Activated T-helper 1 cell treated with anti-CD3 and anti-CD28 coated beads, Interleukin-2, amount 50 U/mL, for 16 hours (primary cell): ENCODE measurements at places on chromosomes 3 and 15.

DNA sequence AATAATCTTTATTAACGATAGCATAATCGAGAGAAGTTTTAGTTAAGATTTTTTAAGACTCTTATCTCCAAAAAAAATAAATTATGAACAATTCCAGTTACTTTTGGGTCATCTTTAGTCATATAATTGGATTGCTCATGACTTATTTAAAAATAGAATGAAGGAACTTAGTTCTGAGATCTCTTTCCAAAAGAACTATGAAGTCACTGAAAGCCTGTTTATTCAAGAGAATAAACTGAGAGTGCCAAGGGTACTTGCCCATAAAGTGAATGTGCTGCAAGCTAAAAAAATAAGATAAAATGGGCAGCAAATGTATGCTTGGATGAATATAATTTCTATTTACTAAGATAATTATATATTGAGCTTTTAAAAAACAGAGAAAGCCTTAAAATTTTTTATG lies 176.5 kb upstream of the PLSCR5 start:
- no peak for DNase-seq

GRCh38 chr3:79086514-79086913 lies 681.3 kb downstream of the ROBO1 start:
- DNase-seq: no peak

DNA sequence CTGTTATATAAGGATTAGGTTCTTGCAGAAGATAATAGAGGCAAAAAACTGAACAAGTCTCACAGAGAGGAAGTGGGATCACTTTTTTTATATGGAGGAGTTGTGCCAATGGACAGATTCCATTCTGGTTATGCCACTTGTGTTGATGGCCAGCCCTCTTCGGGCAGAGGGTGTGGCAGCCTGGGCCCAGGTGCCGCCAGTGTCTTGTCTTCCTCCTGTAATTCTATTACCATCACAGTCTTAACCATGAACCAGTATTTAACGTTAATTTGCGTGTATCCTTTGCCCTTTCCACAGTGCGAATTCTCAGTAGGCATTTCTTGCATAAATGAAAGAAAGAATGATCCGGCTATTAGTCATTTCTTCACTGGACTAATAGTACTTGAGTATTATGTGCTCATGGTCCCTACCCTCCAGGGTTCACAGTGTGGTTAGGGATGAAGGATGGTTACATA lies 7.0 kb upstream of the USP4 start:
- DNase-seq: no peak

DNA sequence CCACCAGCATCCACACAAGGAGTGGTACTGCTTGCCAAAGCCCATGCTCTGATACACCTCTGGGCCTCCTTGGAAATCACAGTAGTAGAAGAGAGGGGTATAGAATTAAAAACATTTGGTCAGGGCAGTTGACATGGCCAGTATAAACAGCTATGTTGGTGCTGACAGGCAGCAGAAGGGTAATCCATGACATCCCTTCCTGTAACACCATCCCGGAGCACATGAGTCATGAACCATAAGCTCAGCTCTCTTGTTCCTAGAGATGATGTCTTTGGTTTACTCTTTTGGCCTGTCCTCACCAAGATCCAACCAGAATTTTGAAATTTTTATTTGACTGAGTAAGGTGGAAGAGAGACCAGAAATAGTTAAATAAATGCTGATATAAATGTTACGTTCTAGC lies 132.6 kb upstream of the CTDSPL start:
- DNase-seq: no peak

DNA sequence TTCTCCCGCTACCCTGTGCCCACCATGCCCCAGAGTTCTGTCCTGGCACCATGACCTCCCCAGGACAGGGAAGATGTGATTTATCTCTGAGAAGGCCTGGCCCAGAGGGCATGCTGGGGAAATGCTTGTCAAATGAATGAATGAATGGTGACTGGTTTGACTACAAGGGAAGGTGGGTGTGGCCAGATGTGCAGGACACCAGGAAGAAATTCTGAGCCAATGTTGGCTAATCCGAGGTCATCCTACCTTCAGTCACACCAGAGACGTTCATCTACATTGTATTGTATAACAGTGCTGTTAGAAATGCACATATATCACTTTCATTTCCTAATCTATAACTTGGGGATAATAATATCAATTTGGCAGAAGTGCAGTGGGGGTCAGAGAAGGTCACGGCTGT lies 138.4 kb downstream of the FAM43A start:
- no peak for DNase-seq

DNA sequence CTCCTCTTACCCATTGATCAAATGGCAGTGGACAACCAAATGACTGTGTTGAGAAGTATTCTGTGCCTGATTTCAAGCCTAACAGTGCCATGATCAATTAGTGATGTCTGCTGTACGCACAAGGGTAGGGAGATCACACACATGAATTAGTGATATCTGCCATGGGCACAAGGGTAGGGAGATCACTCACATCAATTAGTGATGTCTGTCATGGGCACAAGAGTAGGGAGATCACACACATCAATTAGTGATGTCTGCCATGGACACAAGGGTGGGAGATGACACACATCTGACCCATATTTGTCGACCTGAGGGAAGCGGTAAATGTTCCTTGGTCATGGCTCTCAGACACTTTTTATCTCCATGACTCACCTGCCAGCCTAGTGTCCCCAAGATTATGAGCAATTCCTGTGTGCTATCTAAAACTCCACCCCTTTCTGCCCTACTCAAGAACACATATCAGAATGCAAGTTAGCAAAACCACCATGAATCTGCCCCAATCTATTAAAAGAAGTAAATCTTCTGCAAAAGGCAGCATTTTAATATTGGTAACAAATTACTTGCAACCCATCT lies 165.0 kb downstream of the NTRK3 start:
- DNase-seq: no peak

DNA sequence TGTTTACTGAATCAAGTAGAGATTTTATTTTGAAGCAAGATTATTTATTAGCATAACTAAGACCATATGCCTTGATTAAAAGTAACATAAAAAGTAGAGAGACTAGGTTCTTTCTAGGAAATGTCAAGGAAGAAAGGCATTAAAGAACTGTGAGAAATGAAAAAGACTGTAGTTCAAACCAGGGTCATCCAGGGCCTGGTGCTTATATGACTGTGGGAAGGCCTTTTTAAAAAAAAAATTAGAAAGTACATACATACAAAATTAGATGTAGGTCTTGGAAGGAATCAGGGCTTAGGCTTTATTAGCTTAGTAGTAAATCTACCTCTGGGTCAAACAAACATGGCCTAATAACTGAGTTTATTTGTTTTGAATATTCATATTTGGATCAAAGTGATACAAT lies 173.9 kb upstream of the TBL1XR1 start:
- no peak for DNase-seq

- DNase-seq: no peak
These were observed 290.4 kb upstream of the STT3B start for GRCh38 chr3:31242026-31242960.

- DNase-seq: no peak
These were observed 526 bp downstream of the RMDN3 start for GRCh38 chr15:40754574-40754882.

GRCh38 chr3:71987828-71988227 lies 202.9 kb upstream of the PROK2 start:
- DNase-seq: no peak

DNA sequence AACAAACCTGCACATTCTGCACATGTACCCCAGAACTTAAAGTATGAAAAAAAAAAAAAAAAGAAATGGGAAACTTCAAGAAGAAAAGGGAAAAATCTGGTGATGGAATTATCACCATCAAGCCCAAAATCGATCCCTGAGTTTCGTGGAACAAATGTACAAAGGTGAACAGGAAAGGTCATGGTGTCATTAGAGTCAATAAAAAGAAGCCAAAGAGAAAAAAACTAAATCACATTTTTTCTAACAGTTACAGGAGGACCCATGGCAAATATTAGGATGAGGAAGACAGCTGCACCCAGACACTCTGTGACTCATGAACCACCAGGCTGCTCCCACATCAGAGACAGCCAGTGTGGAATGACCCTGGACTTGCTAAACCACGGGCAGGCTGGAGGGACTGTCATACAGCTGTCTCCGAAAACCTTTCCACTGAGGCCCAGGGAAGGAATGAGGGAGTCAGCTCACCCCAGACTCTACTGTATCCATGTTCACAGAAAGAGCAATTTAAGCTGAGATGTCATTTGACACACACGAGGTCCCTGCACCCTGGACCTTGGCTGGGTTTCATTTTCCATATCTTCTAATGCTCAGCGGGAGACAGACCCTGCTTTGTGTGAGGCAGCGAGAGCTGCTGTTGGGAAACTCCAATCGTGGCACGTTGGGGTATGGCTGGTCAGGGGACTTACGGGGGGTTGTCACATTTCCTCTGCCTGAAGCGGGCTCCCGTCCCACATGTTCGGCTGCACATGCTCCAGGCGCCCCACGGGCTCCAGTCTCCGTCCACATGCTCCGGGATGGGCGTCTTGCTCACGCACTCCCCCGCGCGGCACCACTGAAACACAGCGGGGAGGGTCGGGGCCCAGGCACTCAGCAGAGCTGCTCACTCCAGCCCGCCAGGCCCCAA lies 210.2 kb downstream of the ADAMTS17 start:
- DNase-seq: no peak

DNA sequence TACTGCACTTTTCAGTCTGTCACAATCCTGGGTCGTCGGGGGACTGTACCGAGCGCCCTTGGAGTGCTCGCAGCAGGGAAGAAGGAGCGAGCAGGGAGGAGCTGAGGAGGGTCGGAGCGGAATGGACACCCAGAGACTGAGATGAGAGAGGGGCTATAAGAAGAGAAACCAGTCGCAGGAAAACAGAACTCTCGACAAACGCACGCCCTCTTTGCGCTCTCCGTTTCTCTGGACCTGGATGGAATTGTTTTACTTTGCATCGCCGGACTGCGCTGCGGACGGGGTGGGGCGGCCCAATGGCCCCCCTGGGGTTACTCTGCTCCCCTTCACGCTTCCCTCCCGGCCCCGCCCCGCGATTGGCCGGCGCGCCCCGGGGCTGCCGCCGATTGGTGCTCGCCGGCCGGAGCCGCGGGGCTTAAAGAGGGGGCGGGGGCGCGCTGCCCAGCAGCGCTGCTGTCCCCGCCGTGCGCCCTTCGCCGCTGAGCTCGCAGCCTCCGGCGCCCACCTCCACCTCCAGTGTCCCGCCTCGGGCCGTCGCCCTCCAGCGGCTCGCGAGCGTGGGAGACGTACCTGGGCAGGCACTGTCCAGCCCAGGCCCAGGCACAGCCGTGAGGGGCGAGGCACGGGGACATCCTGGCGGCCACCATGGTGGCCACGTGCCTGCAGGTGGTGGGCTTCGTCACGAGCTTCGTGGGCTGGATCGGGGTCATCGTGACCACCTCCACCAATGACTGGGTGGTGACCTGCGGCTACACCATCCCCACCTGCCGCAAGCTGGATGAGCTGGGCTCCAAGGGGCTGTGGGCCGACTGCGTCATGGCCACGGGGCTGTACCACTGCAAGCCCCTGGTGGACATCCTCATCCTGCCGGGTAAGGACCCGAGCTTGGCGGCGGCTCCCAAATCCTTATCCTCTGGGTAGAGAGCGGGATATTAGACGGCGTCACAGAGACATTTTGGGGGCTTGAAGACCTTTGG lies at the start of gene CLDN11:
Gene CLDN11, plus strand, starts transcription at position 447 of the 977 bp plus-strand sequence. Its CDS starts 199 bp downstream, at position 646.
- no peak for DNase-seq

DNA sequence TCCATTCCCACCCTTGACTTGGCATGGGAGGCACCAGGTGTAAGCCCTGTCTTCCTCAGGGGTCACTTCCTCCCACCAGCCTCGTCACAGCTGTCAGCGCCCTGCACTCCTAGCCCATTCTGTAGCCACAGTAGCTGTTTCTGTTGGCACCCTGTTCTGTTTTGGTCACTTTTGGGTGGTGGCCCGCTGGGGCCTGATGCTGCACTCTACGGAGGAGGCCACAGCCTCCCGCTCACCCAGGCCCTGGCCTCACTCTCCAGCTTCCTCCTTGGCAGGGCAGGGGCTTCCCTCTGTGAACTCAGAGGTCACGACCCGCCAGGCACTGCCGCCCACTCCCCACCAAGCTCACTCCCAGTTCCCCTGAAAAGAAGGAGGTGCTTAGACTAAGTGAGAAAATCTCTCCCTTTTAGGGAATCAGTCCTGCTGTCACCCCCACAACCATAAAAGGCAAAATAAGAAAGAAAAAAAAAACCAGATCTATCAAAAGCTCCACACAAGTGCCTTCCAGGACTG lies 68.4 kb downstream of the MGLL start:
- DNase-seq: no peak

DNA sequence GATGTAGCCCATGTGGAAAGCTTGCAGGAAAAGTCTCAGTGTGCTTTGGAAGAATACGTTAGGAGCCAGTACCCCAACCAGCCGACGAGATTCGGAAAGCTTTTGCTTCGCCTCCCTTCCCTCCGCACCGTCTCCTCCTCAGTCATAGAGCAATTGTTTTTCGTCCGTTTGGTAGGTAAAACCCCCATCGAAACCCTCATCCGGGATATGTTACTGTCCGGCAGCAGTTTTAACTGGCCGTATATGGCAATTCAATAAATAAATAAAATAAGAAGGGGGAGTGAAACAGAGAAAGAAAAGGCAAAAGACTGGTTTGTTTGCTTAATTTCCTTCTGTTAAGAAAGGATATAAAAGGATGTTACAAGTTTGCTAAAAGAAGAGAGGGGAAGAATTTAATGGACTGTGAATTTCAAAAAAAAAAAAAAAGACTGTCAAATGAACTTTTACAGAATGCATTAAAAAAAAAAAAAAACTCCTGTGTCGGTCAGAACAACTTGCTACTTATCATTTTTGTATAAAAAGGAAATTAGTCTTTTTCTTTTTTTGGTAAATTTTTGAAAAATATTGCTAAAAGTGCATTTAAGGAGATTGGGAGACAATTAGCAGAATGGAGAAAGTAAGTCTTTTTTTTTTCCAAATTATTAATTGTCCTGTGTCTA lies 7.0 kb downstream of the NR2F2 start:
- no peak for DNase-seq

- no peak for DNase-seq
These were observed 7.9 kb downstream of the FSIP1 start for GRCh38 chr15:39774688-39775267.

DNA sequence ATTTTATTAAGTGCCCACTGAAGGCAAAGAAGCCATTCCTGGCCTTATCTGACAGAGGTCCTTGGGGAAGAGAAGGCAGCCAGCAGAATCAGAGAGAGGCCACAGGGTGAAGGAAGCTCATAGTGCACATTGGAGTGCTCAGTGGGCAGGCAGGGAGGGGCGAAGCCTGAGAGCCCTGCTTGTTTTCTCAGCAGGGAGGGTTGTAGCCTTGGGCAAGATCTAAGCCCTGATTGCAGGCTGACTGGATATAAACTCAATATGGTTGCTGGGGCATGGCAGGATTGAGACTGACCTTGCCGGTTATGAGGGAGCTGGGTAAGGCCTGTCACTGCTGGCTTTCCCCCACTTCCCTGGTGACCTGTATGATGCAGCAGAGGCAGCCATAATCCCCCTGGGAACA lies 7.5 kb upstream of the IGSF11 start:
- no peak for DNase-seq

DNA sequence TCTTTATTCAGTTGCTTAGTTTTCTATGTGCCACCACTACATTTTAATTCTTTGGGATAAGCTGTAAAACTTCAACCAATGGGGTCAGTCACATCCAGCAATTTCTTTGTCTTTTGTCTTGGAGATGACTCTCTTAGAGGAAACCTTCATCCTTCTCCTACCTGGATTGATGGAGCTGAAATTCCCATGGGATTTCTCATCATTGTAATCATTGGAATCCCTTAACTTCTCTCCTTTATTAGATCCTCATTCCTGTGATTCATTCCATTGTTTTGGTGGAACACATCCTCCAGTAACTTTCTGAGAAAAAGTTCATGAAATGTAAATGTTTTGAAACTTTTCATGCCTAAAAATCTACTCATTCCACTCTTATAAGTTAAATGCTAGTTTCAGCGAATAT lies 9.6 kb upstream of the PLOD2 start:
- no peak for DNase-seq

GRCh38 chr15:60115579-60116380 lies 111.7 kb downstream of the FOXB1 start:
- DNase-seq: no peak

GRCh38 chr15:51038974-51039319 lies 55.8 kb downstream of the TNFAIP8L3 start:
- no peak for DNase-seq
